ENCODE measurements at places on chromosomes 13 and 19.

GRCh38 chr13:84648069-84648640 is 765.9 kb upstream of the SLITRK1 start:
- DNase-seq = no peak

- no peak for DNase-seq
These were observed 516.5 kb downstream of the FGF9 start for GRCh38 chr13:22187329-22187728.

DNA sequence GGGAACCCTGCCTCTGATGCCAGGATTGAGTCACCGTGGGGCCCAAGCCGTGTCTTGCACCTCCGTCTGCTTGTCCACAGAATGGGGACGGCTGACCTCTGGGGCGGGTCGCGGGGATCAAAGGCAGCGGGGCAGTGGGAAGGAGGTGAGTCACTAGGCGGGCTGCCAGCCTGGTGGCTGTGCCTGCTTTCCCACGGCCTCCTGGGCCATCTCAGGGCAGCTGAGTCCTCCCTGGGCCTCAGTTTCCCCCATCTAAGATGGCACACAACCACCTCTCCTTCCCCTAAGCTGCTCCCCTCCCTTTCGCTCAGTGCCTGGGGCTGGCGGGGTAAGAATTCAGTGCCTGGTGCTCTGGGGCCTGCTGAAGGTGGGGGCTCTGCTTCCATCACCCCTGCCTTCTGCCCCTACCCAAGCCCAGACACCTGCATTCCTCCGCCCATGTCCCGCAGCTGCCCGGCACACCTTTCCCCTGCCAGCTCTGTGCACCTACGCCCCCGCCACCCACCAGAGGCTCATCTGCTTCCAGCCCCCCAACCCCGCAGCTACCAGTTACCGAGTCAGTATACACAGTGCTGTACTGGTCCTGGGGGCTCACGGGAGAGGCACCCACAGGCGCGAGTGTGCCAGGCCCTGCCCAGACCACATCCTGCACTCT is 3.5 kb downstream of the MKNK2 start:
- no peak for DNase-seq

- DNase-seq = no peak
These were observed 8.4 kb upstream of the KCTD12 start for GRCh38 chr13:76894401-76895110.

All from GM12864 (cell line).